ENCODE measurements at places on chromosomes 12 and 14. TPM values are rescaled to one million over a fixed set of nuclear protein-coding genes. Genes with fewer than 3 reads are reported as not detected.

DNA sequence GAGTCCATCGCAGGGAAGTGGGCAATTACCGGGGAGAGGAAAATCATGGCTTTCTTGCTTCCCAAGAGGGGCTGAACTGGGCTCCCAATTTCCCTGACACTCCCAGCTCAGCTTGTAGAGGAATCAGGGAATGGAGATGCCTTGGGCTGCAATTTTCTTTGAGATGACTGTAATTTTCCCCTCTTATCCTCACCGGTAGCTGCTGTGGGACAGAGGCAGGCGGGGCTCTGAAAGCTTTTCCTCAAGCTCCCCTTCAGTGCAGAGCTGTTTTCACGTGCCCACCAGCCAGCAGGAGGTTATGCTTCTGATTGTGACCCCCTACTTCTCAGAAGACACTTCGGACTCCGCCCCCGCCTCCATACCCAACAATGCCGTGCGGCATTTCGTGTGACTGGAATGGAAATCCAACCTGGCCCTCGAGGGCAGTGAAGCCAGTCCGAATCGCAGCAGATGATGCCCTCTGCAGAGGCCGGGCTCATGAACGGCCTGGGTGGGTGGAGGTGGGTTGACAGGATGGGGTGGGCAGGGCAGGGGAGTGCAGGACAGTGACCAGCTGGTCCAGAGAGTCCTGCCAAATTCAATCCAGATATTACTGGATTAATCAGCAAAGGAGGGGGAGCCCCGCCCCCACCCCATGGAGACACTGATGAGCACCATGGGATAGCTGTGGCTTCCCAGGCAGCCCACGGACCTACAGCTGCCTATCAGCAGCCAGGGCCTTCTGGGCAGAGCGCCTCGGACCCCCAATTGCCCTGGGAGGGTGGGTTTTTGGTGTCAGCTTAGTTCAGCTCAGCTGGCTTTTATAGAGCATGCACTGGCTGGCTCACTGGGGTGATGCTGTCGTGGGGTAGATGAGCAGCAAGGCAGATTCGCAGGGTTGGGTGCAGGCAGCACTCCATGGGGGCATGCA is 37.6 kb downstream of the RTL1 start:
- H3K4me3 ChIP-seq: no peak overlapping the region
- no peaks in the 10 kb centered on the region for H3K27me3 ChIP-seq
- no peak overlapping the region for H3K27ac ChIP-seq

The PAX9 gene
- total RNA-seq: 3.8 TPM

The LRCOL1 gene
- not detected for total RNA-seq

- no peaks in the 10 kb centered on the region for H3K36me3 ChIP-seq
- H3K4me1 ChIP-seq: peaks cover 25% of the 10 kb centered on the region
- peak overlapping the region; percentile 23 for H3K4me3 ChIP-seq
- H3K27ac ChIP-seq: no peak overlapping the region
- peaks cover 35% of the 10 kb centered on the region for H3K27me3 ChIP-seq
Observed at GRCh38 chr12:53750812-53751335, 905 bp downstream of the CISTR start.

DNA sequence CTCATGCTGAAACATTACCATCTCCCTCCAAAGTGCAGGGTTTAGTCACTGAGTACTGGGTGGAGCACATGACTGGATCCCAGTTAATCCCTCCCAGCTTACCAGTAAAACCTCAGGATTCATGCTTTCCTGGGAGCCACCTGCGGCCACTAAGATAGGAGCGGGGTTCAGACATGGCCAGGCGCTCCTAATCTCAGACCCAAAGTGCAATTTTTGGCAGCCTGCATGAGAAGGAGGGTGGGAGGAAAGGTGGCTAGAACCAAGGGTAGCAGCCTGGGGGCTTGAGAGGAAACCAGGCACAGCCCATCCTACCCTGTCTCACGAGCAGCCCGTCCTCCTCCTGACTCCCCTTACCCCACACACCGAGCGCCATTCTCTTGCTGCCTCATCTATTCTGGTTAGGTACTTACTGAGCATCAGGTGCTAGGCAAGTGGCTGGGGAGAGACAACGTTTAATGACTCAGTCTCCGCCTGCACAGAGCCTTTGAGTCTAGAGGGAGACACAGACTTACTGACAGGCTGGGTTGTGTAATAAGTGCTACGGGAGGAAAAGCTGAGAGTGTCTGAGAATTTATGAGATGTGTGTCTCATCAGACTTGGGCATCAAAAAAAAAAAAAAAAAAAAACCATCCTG is 9.9 kb downstream of the GPRC5A start:
- no peaks in the 10 kb centered on the region for H3K27me3 ChIP-seq
- H3K4me1 ChIP-seq: peaks cover 46% of the 10 kb centered on the region
- peak; percentile 52 for DNase-seq
- no peaks in the 10 kb centered on the region for H3K36me3 ChIP-seq
- H3K4me3 ChIP-seq: no peak overlapping the region

The SERPINA10 gene
- not detected for total RNA-seq

DNA sequence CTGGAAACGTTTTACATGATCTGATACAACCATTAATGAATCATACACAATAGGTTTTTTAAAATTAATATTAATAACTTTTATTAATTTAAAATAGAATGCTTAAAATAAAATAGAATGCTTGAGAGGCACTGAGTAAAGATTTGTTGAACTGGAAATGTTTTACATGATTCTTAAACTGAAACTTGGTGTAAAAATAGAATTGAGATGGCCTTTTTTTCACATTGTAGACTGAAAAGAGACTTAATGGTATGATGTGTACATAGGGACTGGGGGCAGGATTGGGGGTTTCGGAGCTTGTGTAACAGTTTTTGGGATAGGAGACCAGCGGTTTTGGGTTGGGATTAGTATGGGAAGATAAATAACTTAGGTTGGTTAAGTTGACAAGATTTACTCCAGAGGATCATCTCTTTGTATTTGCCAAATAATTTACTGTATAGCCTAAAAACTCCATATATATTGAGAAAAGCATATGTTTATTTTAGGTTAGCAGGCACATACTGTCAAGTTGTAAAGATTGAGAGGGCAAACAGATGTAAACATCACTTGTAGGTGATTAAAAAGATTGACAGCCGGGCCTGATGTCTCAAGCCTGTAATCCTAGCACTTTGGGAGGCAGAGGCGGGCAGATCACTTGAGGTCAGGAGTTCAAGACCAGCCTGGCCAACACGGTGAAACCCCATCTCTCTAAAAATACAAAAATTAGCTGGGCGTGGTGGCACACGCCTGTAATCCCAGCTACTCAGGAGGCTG is 2.0 kb upstream of the ZNF410 start:
- peaks cover 18% of the 10 kb centered on the region for H3K36me3 ChIP-seq
- H3K4me3 ChIP-seq: no peak overlapping the region
- H3K4me1 ChIP-seq: peaks cover 25% of the 10 kb centered on the region
- H3K27ac ChIP-seq: no peak overlapping the region
- no peak for DNase-seq

The PPM1H gene
- 9.6 TPM for total RNA-seq

The PTGDR gene
- total RNA-seq: not detected

DNA sequence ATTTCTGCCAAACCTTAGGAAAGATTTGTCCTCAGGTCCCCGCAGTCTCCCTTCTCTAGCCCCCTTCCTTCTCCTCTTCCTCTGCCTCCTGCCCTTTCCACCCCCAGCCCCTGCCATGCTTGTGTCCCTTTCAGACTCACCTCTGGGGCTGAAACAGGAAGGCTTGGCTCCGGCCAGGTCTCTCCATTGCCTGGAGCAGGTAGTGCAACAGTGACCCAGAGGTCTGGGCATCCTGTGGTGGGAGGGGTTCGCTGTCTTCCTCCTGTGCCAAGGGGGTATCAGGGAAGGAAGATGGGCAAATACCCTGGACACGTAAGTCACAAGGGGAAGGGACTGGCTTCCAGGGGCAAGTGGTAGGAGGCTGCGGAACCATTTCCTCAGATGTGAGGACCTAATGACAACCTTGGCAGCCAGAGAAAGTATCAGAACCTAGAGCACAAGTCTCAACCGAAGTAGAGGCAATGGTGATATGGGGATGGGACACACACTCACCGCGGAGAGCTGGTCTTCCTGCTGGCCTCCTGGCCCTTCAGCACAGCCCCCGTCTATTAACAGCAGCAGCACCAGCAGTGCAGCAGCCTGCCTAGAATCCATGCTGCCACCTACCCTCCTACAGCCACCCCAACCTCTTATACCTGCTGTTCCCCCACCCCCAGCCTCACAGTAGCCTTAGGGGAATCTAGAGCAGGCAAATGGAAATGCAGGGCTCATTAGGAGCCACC is at the start of gene NPFF:
Gene NPFF, minus strand, starts transcription at position 604 of the 722 bp plus-strand sequence. Its CDS starts 10 bp downstream, at position 594.
- no peak for DNase-seq
- H3K4me3 ChIP-seq: no peak within 1 kb of the TSS
- peaks cover 42% of the 10 kb centered on the region for H3K36me3 ChIP-seq
- no peaks in the 10 kb centered on the region for H3K27me3 ChIP-seq
- peaks cover 14% of the 10 kb centered on the region for H3K4me1 ChIP-seq

- no peak overlapping the region for H3K4me3 ChIP-seq
- no peaks in the 10 kb centered on the region for H3K36me3 ChIP-seq
- H3K27me3 ChIP-seq: no peaks in the 10 kb centered on the region
Observed at GRCh38 chr14:41718477-41719166, 111.9 kb downstream of the LRFN5 start.

DNA sequence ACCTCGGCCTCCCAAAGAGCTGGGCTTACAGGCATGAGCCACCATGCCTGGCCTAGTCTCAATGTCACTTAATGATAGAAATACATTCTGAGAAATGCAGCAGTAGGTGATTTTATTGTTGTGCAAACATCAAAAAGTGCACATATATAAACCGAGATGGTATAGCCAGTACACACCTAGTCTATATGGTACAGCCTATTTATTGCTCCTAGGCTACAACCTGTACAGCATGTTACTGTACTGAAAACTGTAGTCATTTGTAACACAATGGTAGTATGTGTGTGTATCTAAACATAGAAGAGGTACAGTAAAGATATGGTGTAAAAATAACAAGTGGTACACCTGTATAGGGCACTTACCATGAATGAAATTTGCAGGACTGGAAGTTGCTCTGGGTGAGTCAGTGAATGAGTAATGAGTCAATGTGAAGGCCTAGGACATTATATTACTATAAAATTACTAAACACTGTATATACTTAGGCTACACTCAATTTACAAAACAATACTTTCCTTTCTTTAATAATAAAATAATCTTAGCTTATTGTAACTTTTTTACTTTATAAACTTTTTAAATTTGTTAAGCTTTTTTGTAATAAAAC is 166.7 kb upstream of the SYT1 start:
- peak overlapping the region; percentile 75 for H3K27ac ChIP-seq
- no peaks in the 10 kb centered on the region for H3K36me3 ChIP-seq
- no peak overlapping the region for H3K4me3 ChIP-seq
- H3K4me1 ChIP-seq: peaks cover 9% of the 10 kb centered on the region
- H3K27me3 ChIP-seq: no peaks in the 10 kb centered on the region

DNA sequence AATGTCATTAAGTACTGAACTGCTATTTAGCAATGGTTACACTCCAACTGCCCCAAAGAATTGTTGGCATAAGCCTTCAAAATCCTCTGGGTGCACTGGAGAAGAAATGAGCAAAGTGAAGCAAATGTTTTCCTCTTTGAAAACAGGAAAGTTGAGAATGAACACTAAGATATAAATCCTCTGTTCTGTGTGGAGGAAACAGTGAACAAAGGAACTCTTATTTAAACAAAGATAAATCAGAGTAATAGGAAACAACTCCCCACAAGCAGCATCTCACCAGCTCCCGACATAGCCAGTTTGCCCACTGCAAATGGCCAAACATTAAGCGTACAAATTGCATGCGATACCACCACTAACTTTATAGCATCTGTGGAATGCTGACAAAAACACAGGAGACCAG is 54.0 kb downstream of the BCAT1 start:
- H3K36me3 ChIP-seq: peaks cover 23% of the 10 kb centered on the region
- DNase-seq: no peak
- H3K27ac ChIP-seq: no peak overlapping the region
- H3K4me1 ChIP-seq: peaks cover 7% of the 10 kb centered on the region
- H3K4me3 ChIP-seq: no peak overlapping the region

The ALDH1L2 gene
- 0.25 TPM for total RNA-seq

GRCh38 chr14:52032204-52032801 is 36.6 kb downstream of the NID2 start:
- no peak for DNase-seq
- peaks cover 14% of the 10 kb centered on the region for H3K4me1 ChIP-seq
- H3K36me3 ChIP-seq: no peaks in the 10 kb centered on the region
- no peaks in the 10 kb centered on the region for H3K27me3 ChIP-seq

GRCh38 chr14:93086441-93087055 is 29.2 kb downstream of the ITPK1 start:
- H3K36me3 ChIP-seq: no peaks in the 10 kb centered on the region
- DNase-seq: no peak
- no peak overlapping the region for H3K27ac ChIP-seq
- H3K4me1 ChIP-seq: peaks cover 4% of the 10 kb centered on the region

The NPFF gene
- total RNA-seq: not detected

GRCh38 chr12:95663525-95663924 is 112.2 kb upstream of the USP44 start:
- H3K27me3 ChIP-seq: no peaks in the 10 kb centered on the region
- peak; percentile 11 for DNase-seq
- no peak overlapping the region for H3K27ac ChIP-seq
- H3K4me3 ChIP-seq: no peak overlapping the region

DNA sequence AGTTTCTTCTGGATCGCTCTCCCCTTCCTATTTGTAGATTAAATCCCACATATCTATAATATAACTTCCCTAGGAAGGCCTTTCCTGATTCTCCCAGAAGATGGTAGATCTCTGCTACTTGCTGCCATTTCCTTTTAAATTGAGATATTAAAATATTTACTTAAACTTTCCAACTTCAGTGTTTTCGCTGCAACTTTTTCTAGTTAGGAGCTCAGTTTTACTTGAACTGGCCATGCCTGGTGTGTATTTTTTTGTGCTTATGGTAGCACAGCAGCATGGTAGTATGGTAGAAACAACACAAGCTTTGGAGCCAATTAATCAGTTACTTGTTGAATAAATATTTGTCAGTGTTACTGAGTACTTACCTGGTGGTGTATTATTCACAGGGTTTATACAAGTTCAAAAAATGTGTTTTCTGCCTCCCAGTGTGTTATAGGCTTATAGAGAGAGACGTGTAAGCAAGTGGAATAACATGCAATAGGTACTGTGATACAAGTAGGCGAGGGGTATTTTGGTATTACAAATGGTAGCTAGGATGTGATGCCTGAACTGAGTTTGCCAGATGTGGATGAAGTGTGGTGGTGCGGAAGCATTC is 2.9 kb downstream of the POLR3B start:
- no peak overlapping the region for H3K27ac ChIP-seq
- no peaks in the 10 kb centered on the region for H3K4me1 ChIP-seq
- peaks cover 7% of the 10 kb centered on the region for H3K36me3 ChIP-seq
- no peak for DNase-seq
- no peaks in the 10 kb centered on the region for H3K27me3 ChIP-seq

DNA sequence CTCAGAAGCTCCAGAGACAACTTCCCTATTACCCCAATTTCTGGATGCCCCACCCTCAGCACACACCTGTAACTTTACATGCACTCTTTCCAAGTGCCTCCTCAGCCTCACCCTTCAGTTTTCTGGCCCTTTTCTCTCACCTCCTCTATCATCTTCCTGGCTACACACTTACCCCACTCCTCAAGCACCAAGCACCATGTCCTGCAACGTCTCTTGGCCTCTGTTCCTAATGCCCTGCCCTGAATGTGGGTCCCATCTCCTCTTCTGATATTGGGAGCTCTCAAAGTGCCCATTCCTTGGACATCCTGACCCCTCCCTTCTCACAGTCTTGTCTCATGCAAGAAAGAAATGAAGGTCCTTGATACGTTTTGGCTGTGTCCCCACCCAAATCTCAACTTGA is 1.2 kb downstream of the KRT72 start:
- DNase-seq: no peak
- H3K27ac ChIP-seq: no peak overlapping the region
- H3K27me3 ChIP-seq: peaks cover 58% of the 10 kb centered on the region
- H3K4me1 ChIP-seq: no peaks in the 10 kb centered on the region
- no peaks in the 10 kb centered on the region for H3K36me3 ChIP-seq

The INSM2 gene
- total RNA-seq: not detected

The KRT71 gene
- not detected for total RNA-seq

The STYK1 gene
- total RNA-seq: 5.9 TPM
